ENCODE measurements at places on chromosomes 7 and 10.

GRCh38 chr10:52533986-52534385, 219.9 kb downstream of the DKK1 start:
- DNase-seq, result no peak

DNA sequence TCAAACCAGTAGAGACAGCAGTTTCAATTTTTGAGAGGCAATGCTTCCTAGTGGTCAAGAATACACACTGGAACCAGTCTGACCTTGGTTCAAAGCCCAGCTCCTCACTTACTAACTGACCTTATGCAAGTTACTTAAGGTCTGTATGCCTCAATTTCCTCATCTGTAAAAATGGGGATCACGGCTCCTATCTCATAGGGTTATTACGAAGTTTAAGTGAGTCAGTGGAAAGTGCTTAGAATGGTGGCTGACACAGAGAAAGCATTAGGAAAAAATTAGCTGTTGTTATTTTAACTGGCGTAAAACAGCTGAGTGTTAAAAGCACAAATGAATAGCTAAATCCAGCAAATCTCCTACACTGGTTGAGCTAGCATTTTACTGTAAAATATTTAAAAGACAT, 162.4 kb upstream of the LAMB4 start:
- DNase-seq, result no peak

GRCh38 chr10:44307691-44308090, 77.2 kb downstream of the CXCL12 start:
- no peak for DNase-seq

- no peak for DNase-seq
These were observed 111.2 kb downstream of the GRK5 start for GRCh38 chr10:119318411-119319160.

DNA sequence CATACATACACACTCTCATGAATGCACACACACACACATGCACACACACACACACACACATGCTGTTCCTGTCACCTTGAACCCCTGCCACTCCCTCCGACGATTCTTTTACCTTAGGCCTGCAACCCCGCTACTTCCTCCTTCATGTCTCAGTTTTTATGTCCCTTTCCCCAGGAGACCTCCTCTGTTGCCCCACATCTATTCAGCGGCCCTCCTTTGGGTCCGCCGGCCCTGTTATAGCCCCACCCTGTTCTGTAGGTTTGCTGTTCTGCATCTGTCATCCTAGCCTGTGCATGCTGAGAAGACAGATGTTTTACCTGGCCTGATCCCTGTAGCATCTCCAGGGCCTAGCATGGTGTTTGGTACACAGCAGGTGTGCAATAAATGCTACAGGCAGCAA, 161.6 kb upstream of the PCBD1 start:
- no peak for DNase-seq
